ENCODE measurements at places on chromosomes 2 and 18.

DNA sequence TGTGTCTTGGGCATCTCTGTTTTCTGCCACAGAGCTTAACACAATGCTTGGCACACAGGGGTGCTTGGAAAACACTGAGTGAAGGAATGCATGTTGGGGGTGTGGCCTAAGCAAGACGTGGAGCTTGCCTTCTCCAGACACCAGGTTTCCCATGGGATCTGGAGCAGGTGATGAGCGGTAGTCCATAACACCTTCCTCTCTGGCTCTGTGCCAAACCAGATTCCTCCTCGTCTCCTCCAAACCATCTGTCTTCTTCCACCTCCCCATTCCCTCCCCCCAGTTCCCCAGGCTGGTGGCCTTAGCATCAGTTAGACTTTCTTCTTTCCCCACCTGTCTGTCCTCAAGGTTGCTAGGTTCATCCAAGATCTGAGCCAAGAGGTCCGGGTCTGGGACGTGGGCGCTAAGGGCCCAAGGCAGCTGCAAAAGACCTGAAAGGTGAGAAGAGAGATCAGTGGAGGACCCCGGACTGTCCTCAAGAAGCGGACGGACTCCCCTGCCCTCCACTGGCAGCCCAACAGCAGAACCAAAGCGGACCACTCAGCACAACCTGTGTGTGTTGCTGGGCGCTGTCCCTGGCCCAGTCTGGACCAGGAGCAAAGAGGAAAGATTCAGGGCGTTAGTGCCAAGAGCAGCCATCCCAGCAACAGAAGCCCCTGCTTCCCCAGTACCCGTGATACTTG lies 1.2 kb upstream of the ITM2C start:
- DNase-seq: no peak

- peak; percentile 81 for DNase-seq
Observed at GRCh38 chr2:221629468-221629867, 57.4 kb upstream of the EPHA4 start.

DNA sequence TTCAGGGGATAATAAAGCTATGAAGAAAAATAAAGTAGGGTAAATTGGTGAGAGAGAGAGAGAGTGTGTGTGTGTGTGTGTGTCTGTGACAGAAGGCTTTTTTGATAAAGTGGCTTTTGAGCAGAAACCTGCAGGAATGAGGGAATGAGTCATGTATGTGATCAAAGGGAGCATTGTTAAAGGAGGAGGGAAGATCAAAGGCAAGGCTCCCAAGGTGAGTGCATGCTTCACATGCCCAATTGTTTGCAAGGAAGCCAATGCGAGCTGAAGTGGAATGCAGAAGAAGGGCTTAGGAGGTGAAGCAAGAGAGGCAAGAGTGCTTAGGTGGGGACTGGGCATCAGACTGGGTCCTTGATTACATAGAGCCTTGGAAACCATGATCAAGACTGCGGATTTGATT lies 96.8 kb downstream of the DNAH6 start:
- DNase-seq: peak; percentile 91

DNA sequence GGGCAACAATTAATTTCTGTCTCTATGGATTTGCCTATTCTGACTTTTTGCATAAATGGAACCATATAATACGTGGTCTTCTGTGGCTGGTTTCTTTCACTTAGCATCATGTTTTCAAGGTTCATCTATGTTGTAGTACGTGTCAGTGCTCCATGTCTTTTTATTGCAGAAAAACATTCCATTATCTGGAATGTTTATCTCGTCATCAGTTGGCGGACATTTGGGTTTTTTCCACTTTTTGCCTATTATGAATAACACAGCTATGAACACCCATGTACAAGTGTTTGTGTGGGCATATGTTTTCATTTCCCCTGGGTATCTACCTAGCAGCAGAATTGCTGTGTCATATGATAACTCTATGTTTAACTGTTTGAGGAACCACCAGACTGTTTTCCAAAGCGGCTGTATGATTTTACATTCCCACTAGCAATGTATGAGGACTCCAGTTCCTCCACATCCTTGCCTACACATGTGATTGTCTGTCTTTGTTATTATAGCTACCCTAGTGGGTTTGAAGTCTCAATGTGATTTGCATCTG lies 49.9 kb downstream of the MYO7B start:
- DNase-seq: no peak

DNA sequence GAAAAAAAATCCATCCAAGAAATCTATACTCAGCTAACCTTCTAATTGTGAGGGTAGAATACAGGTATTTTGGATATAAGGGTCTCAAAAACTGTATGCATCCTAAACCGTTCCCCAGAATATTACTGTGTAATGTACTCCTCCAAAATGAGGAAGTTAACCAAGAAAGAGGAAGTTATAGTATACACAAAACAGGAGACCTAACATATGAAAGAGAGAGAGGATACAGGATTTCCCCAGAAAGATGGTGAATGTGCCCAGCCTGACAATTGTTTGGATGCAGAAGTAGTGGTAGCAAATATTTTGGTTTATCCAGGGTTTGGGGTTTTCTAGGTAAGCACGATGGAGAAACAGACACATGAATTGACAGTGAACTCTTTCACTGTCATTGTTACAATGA lies 50.6 kb downstream of the GALNT3 start:
- no peak for DNase-seq

GRCh38 chr2:45399040-45399784 lies 211.9 kb downstream of the SRBD1 start:
- DNase-seq: no peak

DNA sequence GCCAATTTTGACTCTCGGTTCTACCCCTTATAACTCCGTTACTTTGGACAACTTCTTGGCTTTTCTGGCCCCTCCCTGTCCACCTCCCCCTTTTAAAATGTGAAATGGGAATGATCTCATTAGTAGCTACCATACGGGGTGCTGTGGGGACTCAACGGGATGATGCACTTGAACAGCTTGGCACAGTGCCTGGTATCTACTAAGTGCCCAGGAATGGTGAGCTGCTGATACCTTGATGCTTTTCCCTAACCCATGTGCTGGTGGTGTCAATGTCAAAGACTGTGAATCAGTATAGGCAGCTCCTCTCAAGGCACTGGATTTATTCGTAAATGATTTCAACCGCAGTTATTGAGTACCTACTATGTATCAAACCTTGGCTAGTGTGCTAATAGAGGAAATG lies 204.2 kb downstream of the LOXHD1 start:
- no peak for DNase-seq

DNA sequence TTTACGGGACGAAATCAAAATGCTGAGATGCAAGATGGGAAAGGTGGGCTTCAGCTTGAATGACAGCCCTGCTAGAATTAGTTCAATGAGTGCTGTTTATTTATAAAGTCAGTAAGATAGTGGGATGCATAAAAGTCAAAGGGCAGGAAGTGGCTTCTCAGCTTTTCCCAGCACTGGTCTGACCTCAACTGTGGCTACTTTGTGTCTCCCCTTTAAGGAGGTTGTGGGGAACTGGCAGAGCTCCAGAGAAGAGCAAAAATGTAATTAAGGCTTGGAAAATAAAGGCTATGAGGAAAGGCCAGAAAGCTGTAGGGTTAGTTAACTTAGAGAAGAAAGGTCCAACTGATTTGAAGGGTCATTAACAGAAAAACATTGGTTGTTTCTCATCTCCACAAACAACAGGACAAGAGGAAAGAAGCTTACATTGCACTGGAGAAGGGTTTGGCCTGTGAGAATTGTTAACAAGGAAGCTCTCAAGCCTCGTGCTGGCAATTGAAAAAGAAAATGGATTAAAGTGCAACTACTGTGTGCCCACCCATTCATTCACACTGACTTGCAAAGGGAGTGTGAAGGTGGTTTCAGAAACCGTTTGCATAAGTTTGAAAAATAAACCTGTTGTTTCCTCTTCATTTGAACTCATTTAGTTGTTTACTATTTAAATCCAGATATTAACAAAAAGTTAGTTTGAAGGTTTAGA lies 68.8 kb upstream of the CD28 start:
- DNase-seq: no peak

- DNase-seq: peak; percentile 64
Observed at GRCh38 chr18:13680612-13681011, 45.7 kb downstream of the FAM210A start.

DNA sequence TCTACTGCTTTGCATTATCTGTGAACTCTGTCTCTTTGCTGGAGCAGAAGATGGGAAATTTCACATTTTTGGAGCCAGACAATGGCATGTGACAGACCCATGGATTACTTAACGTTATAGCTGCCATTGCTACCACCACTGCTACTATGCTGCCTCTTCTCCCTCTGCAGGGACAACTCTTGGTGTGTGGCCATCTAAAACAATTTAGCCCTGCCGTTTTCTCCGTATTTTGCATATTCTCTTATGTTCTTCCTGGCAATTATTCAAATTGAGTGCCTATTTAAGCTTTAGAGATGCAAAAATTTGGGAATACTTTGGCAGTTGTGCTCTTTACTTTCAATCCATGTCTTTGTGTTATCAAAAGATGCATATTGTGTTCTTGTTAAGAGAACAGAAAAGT lies 386.8 kb downstream of the XIRP2 start:
- no peak for DNase-seq

DNA sequence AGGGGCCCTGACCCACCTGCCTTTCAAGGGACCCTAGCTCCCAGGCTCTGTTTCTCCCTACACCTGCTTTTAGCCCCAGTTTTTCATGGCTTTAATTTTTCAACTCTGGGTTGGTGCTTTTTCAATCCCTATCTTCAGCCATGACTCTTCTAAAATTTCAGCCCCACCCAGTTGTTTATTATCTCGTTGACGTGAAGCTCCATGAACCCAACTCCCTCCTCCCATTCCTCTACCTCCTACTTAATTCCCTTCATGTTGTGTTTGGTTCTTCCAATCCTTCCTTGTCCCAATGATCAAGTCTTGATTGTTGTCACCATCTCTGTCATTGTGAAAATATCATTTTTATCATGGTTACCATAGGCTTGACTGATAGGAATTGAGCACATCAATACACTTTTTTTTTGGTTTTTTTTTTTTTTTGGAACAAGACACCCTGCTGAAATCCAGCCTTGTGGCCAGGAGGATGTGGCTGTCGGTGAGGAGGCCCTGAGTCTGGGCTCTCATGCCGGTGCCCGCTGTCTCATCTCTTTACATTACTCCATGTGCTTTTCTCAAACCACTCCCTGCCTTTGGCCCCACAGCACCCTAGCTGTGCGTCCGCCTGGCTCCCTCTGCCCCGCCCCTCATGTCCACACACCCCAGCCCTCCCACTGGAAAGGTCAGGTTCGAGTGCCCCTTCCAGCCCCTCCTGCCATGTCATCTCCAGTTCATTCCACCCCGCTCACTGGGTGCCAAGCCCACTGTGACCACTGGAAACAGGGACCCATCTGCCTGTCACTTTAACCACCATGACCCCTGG lies 39.3 kb downstream of the NAPG start:
- DNase-seq: no peak

DNA sequence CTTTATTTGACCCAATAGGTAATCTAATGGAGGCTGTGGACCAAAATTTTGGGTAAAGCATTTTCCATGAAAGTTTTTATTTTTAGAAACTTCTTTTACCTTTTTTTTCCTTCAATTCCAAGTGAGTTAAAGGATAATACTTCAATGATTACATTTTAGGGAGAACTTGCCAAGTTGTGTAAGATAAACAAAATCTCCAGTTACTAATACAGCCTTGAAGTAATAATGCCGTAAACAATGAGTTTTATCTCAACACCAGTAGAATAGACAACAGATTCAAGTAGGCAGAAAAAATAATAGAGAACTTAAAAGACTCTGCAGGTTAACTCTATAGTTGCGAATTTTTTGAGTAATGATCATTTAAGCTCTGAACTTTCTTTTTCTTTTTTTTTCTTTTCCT lies 807.4 kb downstream of the CNTNAP5 start:
- no peak for DNase-seq

DNA sequence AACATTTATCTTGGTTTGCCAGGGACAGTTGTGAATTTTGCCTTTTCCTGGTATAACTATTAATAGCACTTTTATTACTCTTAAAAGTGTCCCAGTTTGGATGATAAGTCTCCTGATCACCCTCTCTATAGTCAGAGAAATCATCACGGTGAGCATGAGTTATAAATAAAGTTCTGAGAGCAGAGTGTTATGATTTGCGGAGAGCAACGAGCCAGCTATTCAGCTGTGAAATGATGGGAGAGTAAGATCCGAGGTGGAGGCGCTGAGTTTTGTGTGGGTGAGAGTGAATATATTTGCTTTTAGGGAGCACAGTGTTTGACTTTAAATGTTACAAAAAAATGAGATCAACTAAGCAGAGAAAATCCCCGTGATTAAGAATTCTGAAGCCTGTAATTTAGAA lies 179.6 kb downstream of the DSC3 start:
- DNase-seq: no peak

GRCh38 chr2:109098251-109098920 lies 30.6 kb upstream of the SH3RF3 start:
- DNase-seq: no peak

DNA sequence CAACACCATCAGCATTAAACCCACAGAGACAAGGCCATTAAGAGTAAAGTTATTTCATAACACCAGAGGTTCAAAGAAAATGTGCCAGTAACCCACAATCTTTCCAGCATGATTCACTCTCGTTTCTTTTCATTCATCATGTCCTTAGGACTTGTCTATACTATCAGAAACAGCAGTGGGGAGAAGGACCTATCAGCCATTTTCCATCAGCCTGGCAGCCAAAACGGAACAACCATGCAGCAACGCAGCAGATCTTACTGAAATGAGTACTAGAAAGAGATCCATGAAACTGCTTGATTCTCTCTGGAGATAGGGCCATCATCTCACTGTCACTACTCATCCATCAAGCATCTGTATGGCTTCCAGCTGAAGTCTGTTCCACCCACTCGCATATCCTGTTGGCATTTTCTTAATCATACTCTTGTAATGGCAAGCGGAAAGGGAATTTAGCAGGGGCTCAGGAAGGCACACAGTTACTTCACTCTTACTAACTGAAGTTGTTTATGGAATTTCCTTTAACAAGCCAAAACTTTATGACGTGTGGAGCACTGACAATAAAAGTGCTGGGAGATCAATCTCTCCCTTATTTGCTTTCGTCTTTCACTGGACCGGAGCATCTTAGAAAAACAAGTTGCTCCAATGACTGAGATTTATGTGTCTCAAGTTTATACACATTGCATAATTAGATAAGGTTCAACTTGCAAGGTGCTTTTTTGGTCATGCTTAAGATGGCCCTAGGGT lies 69.7 kb downstream of the EPHA4 start:
- no peak for DNase-seq

GRCh38 chr2:236155406-236155805 lies 12.8 kb downstream of the GBX2 start:
- DNase-seq: no peak

DNA sequence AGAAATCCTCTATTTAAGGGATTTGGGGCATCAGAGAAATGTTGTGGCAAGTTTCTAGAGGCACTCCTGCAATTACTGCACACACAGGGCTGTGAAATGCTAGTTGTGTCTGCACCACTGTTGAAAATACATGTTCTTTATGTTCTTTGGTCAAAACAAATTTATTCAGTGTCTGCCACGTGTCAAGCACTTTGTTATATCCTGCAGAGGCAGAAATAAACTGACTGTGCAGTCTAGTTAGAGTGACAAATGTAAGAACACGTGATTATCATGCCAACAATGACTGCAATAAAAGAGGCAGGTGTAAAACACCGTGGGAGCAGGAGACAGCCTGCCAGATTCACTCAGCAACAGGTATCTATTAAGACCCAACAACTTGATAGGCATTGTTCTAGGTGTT lies 423.3 kb downstream of the LRP1B start:
- no peak for DNase-seq

GRCh38 chr18:8982416-8983183 lies 119.9 kb upstream of the NDUFV2 start:
- peak; percentile 64 for DNase-seq

- no peak for DNase-seq
Observed at GRCh38 chr2:148582679-148583511, 61.7 kb upstream of the EPC2 start.

- no peak for DNase-seq
Observed at GRCh38 chr2:200945395-200945729, 18.1 kb downstream of the ORC2 start.
